ENCODE measurements at places on chromosomes 2 and 18.
A peak's percentile ranks its signal among the peaks of the same experiment; 100 is the strongest.

GRCh38 chr2:130819608-130820278 lies 17.0 kb upstream of the ARHGEF4 start:
- no peak for DNase-seq

- DNase-seq: no peak
These were observed 178.4 kb upstream of the EPAS1 start for GRCh38 chr2:46118656-46119371.

GRCh38 chr18:57249179-57249578 lies 102.3 kb downstream of the BOD1L2 start:
- no peak for DNase-seq

DNA sequence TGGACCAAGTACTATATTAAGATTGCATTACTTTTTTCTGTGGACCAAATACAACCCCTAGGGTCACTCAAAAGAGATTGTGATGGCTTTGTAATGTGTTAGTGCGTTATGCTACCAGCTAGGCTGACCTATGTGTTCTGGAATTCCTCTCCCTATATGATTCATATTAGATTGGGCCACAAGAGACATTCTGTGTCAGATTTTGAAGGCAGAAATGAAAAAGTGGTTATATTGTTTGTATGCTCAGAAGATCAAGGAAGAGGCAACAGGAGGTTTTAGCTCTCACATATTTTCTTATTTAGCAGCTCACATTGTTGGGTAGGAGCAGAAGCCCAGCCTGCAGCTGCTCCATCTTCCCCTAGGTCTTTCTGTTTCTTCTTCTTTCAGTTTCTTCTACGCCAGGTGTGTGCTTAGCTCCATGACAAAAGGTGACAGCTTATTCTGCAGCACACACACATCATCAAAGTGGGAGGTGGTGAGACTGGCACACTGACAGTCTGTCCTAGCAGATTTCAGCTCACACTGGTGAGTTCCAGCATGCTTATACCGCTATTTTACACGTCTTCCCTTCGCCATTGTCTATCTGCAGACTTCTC lies 156.8 kb upstream of the UBE2E3 start:
- no peak for DNase-seq

DNA sequence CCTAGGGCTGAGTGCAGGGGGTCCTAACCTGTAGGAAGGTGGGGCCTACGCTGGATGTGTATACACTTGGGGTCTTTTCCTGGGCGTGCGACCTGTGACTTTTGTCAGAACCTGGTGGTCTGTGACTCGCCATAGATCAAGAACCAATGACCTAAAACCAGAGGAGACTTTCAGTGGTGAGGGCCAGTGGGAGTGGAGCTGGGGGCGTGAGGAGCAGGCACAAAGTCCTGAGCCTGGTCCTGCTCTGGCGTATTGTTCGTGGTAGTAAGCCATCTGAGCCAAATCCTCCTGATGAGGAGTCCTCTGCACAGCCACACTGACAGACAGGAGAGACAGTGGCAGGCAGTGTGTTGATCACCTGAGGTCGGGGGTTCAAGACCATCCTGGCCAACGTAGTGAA lies 8.9 kb downstream of the INPP4A start:
- peak; percentile 7 for DNase-seq

DNA sequence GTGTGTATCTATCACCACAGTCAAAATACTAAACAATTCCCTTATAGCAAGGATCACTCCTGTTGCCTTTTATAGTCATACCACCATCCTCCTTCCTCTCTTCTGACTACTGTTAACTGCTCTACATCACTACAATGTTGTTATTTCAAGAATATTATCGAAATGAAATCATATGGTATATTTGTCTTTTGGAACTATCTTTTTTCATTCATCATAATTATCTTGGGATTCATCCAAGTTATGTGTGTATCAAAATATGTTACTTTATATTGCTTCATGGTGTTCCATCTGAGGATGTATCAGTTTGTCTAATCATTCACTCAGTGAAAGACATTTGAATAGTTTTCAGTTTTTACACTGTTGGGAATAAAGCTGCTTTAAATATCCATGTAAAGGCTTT lies 1423.0 kb upstream of the PIK3C3 start:
- no peak for DNase-seq

DNA sequence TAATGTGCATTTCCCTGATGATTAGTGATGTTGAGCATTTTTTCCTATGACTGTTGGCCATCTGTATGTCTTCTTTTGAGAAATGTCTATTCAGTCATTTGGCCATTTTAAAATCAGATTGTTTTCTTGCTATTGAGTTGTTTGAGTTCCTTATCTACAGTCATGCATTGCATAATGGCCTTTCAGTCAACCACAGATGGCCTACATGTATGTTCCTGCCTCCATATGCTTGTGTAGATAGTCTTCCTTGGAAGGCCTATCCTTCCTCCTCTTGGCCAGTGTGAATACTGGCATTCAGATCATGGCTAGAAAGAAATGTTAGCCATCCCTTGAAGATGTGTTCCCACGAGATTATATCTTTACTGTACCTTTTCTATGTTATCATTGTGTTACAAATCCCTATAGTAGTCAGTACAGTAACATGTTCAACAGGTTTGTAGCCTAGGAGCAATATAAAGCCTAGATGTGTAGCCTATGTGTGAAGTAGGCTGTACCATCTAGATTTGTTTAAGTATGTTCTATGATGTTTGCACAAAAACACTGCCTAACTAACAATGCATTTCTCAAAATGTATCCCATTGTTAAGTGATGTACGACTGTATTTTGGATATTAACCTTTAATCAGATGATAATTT lies 65.6 kb upstream of the CD302 start:
- DNase-seq: no peak

- no peak for DNase-seq
These were observed 206.2 kb upstream of the COPS8 start for GRCh38 chr2:236879416-236879963.

DNA sequence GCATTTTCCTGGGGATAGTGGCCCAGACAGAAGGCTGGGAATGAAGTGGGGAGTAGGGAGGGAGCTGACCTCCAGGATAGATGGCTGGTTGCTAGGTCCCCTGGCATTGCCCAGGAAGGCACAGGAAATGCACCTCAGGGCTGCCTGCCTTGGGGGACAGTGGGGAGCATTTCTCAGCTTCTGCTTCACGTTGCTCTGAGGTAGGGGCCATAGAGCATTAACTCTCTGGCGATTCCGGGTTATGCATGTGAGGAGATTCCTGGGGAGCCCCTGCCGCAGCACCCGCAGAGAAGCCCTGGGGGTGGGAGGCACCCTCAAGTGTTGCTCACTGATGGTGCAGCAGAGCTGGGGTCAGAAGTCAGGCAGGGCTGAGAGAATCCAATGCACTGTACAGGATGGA lies 256.5 kb downstream of the CYP26B1 start:
- no peak for DNase-seq

DNA sequence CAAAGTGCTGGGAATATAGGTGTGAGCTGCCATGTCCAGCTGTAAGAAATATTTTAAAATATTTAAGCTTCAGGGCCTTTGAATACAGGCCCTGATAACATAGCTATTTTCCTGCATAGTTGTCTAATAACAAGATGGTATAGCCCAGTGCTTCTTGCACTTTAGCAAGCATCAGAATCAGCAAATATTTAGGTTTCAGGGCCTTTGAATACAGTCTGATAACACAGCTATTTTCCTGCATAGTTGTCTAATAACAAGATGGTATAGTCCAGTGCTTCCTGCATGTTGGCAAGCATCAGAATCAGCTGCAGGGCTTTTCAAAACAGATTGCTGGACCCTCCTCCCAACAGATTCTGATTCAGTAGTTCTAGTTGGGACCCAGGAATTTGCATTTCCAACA lies 5.6 kb downstream of the GEMIN6 start:
- no peak for DNase-seq

- no peak for DNase-seq
These were observed 159.8 kb downstream of the SUCLG1 start for GRCh38 chr2:84299211-84299775.

DNA sequence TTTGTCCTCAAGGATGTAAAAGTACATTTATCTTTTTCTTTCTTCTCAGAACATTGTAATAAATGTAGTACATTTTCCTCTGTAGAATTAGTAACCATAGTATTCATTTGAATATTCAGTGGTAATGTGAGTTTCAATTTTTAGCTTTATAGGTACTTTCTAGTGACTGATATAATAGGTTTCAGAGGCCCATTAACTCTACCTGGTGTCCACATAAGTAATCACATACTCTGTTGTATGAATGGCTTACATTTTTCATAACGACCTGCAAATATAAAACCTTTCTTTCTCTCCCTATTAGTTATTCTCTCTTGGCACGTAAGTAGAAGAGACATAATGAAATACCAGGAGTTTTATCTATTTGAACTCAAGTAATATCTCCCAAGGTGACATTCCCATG lies 1017.6 kb downstream of the DPP10 start:
- no peak for DNase-seq

Data from activated CD4-positive, alpha-beta T cell treated with anti-CD3 and anti-CD28 coated beads for 36 hours (primary cell).